ENCODE measurements at places on chromosomes 1 and 21. TPM values are rescaled to one million over a fixed set of nuclear protein-coding genes. Genes with fewer than 3 reads are reported as not detected.

The NBPF14 gene
- total RNA-seq: 20.8 TPM

The OR6K6 gene
- total RNA-seq: not detected

The S100A14 gene
- 1,223 TPM for total RNA-seq

The FMO3 gene
- not detected for total RNA-seq

The SDCCAG8 gene
- total RNA-seq: 38.8 TPM

The FOXE3 gene
- not detected for total RNA-seq

The SVBP gene
- total RNA-seq: 19.6 TPM

The ADARB1 gene
- 29.2 TPM for total RNA-seq

The C1orf21 gene
- total RNA-seq: 37.7 TPM

All from foreskin keratinocyte (primary cell).